ENCODE measurements at places on chromosomes 7 and 10.

DNA sequence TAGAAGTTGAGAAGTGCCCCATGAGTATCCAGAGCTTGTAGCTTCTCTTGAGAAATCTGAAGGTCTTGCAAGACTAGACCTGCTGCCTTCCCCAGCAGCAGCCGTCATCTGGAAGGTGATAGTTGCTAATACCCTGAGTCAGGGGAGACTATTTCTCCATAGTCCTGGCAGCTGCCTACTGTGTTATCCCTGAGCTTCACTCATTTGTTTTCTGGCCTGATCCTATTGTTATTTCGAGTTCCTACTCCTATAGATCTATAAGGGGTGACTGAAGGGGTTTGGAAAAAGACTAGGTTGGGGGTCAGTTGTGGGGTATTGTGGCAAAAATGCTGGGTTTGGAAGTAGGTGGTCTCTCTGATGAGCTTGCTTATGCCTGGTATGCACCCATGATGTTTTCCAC is 297.8 kb downstream of the CNTNAP2 start:
- no peak for DNase-seq

GRCh38 chr7:137634356-137634755 is 212.4 kb downstream of the DGKI start:
- no peak for DNase-seq

- no peak for DNase-seq
Observed at GRCh38 chr10:3886191-3886590, 101.2 kb upstream of the KLF6 start.

DNA sequence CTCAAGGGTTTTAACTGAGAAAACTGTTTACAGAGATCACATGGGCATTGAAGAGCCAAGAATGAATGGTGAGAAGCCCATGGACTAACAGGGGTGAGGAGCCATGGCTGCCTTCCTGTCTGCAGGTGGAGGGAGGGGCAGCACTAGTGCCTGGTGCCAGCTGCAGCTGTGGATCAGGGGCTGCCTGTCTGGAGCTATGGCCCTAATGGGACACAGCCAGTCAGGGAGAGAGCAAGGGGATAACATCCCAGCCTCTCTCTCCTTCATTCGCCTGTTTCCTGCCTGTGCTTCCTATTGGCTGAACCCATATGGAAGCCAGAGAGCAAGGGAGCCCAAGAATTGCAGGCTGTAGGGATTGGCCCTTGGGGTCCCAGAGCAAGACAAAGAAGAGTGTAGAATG is 125.8 kb upstream of the GAD2 start:
- DNase-seq = no peak

DNA sequence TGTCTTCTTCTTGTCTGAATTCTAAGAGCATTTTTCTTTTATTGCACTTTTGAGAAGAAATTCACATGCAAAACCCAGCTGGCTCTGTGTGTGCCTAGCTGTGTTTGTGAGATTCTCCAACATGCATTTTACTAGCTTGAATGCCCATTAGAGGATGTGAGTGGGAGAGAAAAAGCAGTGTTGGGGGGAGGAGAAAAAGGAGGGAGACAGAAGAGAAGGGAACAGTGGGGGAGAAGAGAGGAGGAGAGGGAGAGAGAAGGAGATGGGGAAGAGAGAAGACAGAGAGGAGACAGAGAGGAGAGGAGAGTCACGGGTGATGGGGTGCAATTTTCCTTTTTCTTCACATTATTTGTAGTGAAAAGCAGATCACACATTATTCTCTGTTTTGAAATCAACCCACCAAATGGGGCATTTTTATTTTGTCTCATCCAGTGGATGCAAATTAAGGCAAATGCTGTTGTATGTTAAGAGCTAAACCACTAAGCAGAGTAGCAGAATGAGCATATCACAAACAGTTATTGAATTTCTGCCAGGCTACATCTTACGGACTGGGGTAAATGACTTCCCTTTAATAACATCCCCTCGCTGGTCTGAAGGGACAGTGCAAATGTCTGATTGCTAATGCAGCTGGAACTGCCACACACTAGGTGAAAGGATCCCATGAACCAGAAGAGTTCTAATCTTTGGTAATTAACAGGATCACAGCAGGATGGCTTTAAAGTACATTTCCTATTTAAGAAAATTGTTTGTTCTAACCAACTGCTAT is 849 bp downstream of the LRRN3 start:
- peak; percentile 40 for DNase-seq

GRCh38 chr10:23432639-23433038 is 6.2 kb upstream of the OTUD1 start:
- no peak for DNase-seq

DNA sequence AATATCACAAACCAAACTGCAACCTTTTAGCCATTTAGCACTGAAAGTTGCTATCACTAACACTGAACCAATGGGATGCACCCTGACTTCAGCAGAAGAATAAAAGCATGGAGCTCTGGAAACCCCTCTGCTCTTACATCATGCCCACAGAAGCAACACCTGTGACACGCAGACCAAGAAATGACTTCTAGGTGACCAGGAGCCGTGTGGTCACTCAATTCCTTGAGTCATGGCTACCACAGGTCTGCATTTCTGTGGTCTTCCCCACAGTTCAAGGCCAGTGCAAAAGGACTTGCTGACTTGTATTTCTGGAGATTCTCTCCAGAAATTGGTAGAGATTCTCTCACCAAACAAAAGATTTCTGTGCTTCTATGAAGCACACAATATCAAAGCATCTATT is 38.3 kb downstream of the NRCAM start:
- no peak for DNase-seq

DNA sequence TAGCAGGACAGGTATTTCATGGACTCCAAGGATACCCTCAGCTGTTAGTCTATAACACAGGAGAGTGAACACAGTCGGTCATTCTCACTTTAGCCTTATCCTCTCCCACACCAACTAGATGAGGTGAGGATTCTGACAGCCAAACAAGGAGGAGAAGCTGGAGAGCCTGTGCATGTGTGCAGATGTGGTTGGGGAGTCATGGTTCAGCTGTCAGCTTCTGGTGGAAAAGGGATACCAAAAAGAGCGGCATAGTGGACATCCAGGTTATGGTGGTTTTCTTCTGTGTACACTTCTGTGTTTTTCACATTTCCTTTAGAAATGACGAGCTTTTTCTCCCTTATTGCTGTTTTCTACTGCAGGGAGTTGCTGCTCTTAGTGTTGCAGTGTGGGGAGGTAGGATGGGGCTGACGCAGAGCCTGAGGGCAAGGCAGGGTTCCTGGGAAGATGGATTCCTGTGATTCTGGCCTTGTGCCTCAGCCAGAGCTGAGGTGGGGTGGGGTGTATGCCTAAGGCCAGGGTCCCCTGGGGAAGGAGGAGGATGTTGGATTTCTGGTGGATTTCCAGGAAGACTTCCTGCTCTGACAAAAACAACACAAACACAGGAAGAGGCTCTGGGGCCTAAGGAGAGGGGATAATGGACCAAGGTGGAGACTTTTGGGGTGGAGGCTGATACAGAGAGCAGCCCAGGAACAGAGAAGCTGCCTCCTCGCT is 26.6 kb downstream of the PLAU start:
- DNase-seq = no peak

DNA sequence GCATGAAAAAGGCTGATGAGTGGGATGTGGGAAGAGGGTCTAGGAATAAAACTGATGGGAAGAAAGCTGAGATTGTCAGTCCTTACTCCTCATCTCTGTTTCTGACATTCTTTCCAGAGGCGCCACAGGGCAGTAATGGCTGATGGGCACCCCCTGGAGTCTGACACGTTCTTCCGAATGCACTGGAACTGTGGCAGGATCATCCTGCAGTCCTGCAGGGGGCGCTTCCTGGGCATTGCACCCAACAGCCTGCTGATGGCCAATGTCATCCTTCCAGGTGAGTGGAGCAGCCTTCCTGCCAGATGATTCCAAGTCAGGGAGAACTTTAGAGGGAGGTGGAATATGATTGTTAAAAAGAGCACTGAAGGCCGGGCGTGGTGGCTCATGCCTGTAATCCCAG is 4.8 kb downstream of the FSCN3 start:
- no peak for DNase-seq

GRCh38 chr10:97012470-97012869 is 173.3 kb downstream of the SLIT1 start:
- no peak for DNase-seq

- no peak for DNase-seq
Observed at GRCh38 chr10:66804962-66805361, 120.9 kb upstream of the LRRTM3 start.

- DNase-seq = no peak
Observed at GRCh38 chr7:9100289-9100688, 666.9 kb downstream of the NXPH1 start.
